ENCODE measurements at places on chromosomes 6 and 20. TPM values are rescaled to one million over a fixed set of nuclear protein-coding genes. Genes with fewer than 3 reads are reported as not detected.

HLA-DQB1 gene
- total RNA-seq: 15.5 TPM

GTSF1L gene
- not detected for total RNA-seq

TMC2 gene
- total RNA-seq: 0.43 TPM

GPLD1 gene
- 16.3 TPM for total RNA-seq

DSP gene
- total RNA-seq: 2.1 TPM

ADGB gene
- not detected for total RNA-seq

QRSL1 gene
- total RNA-seq: 12.3 TPM

TNXB gene
- total RNA-seq: 40.5 TPM

POM121L2 gene
- total RNA-seq: not detected

C6orf58 gene
- total RNA-seq: not detected

HSP90AB1 gene
- 832 TPM for total RNA-seq

SLC22A1 gene
- total RNA-seq: 0.59 TPM

MCUR1 gene
- 42.5 TPM for total RNA-seq

OSER1 gene
- total RNA-seq: 29.6 TPM
